ENCODE measurements at places on chromosomes 2 and 18. TPM values are rescaled to one million over a fixed set of nuclear protein-coding genes. Genes with fewer than 3 reads are reported as not detected.

RTP5 gene
- total RNA-seq = not detected

SERPINB11 gene
- total RNA-seq = not detected

ANKRD36C gene
- 10.9 TPM for total RNA-seq

CROCC2 gene
- total RNA-seq = not detected

BOD1L2 gene
- total RNA-seq = not detected

ITPRIPL1 gene
- 1.2 TPM for total RNA-seq

DAPL1 gene
- not detected for total RNA-seq

DPYSL5 gene
- 0.42 TPM for total RNA-seq

FRZB gene
- total RNA-seq = 15.4 TPM

GRCh38 chr2:28172114-28172898 is 220.4 kb upstream of the FOSL2 start:
- H3K27ac ChIP-seq = no peak overlapping the region
- no peaks in the 10 kb centered on the region for H3K4me1 ChIP-seq
- no peaks in the 10 kb centered on the region for H3K27me3 ChIP-seq
- H3K36me3 ChIP-seq = no peaks in the 10 kb centered on the region
- DNase-seq = no peak

GRCh38 chr2:10678225-10678624 is 11.6 kb downstream of the NOL10 start:
- no peaks in the 10 kb centered on the region for H3K4me1 ChIP-seq
- no peak for DNase-seq
- peaks cover 53% of the 10 kb centered on the region for H3K36me3 ChIP-seq
- no peak overlapping the region for H3K27ac ChIP-seq
- no peaks in the 10 kb centered on the region for H3K27me3 ChIP-seq
- no peak overlapping the region for H3K4me3 ChIP-seq

- DNase-seq = no peak
- H3K4me1 ChIP-seq = peaks cover 19% of the 10 kb centered on the region
- no peak overlapping the region for H3K4me3 ChIP-seq
- no peak overlapping the region for H3K27ac ChIP-seq
- H3K27me3 ChIP-seq = peaks cover 69% of the 10 kb centered on the region
Observed at GRCh38 chr2:44959855-44960254, 18.4 kb downstream of the SIX3 start.

DNA sequence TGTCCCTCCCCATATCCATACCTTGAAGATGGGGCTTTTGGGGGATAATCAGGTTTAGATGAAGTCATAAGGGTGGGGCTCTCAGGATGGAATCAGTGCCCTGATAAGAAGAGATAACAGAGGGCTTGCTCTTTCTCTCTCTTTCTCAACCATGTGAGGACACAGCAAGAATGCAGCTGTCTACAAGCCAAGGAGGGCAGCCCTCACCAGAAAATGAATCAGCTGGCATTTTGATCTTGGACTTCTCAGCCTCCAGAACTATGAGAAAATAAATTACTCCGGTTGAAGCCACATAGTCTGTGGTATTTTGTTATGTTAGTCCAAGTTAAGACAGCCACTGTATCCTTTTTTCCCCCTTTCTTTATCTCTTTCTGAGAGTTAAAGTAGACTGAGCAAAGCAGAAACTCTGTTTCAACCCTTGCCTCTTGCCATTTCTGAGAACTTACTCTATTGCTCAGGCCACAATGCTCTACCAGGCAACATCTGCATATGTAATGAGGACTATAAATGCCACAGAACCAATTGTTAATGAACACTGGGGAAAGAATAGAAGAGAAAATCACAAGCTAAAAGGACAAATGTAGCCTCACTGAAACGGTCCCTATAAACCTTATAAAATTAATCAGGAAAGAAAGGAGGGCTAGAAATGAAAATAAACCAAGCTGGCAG is 56.9 kb downstream of the SRBD1 start:
- no peaks in the 10 kb centered on the region for H3K4me1 ChIP-seq
- no peak overlapping the region for H3K4me3 ChIP-seq
- no peak for DNase-seq
- H3K27me3 ChIP-seq = no peaks in the 10 kb centered on the region
- no peaks in the 10 kb centered on the region for H3K36me3 ChIP-seq

- H3K36me3 ChIP-seq = no peaks in the 10 kb centered on the region
- H3K4me3 ChIP-seq = no peak overlapping the region
- H3K27ac ChIP-seq = no peak overlapping the region
- H3K27me3 ChIP-seq = peaks cover 46% of the 10 kb centered on the region
- no peak for DNase-seq
Observed at GRCh38 chr2:218927422-218927821, 32.0 kb upstream of the CDK5R2 start.

DNA sequence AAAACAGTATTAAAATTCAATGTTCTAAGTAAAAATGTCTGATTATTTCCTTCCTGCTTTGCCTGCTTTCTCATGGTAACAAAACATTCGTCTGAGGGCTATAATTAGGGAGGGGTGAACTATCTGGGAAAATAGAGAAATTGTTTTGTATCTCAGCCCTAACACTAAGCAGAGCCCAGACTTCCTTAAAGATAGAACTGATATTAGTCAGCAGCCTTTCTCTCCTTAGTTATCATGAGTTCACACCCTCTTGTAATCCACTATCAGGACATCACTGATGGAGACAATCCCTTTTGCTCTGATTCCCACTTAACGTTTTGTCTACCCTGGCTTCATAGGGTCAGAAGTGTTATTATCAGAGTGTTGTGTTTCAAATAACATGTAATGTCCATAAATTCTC is 701.1 kb upstream of the ZEB2 start:
- no peak for DNase-seq
- H3K36me3 ChIP-seq = no peaks in the 10 kb centered on the region
- no peaks in the 10 kb centered on the region for H3K4me1 ChIP-seq
- no peak overlapping the region for H3K27ac ChIP-seq
- no peaks in the 10 kb centered on the region for H3K27me3 ChIP-seq
- H3K4me3 ChIP-seq = no peak overlapping the region

- H3K4me3 ChIP-seq = no peak overlapping the region
- no peaks in the 10 kb centered on the region for H3K36me3 ChIP-seq
- H3K27me3 ChIP-seq = no peaks in the 10 kb centered on the region
- no peak for DNase-seq
- no peak overlapping the region for H3K27ac ChIP-seq
- H3K4me1 ChIP-seq = peaks cover 72% of the 10 kb centered on the region
Observed at GRCh38 chr2:66559672-66560071, 124.7 kb downstream of the MEIS1 start.

GRCh38 chr18:59569390-59569791 is 127.8 kb downstream of the CCBE1 start:
- no peaks in the 10 kb centered on the region for H3K36me3 ChIP-seq
- DNase-seq = no peak
- H3K27ac ChIP-seq = no peak overlapping the region
- H3K4me3 ChIP-seq = no peak overlapping the region

- DNase-seq = no peak
- no peaks in the 10 kb centered on the region for H3K27me3 ChIP-seq
- H3K4me1 ChIP-seq = peaks cover 100% of the 10 kb centered on the region
- peak overlapping the region; percentile 83 for H3K27ac ChIP-seq
- H3K36me3 ChIP-seq = peaks cover 79% of the 10 kb centered on the region
Observed at GRCh38 chr2:217833439-217833838, 169.4 kb downstream of the TNS1 start.

GRCh38 chr2:236209535-236209934 is 41.3 kb upstream of the GBX2 start:
- DNase-seq = no peak
- peaks cover 66% of the 10 kb centered on the region for H3K27me3 ChIP-seq
- no peak overlapping the region for H3K27ac ChIP-seq
- peaks cover 3% of the 10 kb centered on the region for H3K4me1 ChIP-seq
- H3K36me3 ChIP-seq = no peaks in the 10 kb centered on the region
- no peak overlapping the region for H3K4me3 ChIP-seq

DNA sequence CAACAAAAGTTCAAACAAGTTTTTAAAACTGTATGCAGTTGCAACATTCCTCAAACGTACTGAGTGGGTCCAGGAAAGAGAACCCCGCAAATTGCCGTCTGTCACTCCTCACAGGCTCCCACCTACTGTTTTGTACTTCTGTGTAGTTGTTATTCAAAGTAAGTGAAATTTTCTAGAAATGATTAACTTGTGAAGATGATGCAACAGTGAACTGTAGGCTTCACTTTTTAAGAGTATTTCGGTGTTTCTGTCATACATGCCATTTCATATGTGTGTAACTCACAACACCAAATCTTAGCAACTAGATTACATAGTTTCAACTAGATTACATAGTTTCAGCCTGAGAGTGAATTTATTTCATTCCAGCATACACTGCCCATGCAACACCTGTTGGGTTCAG is 226.0 kb upstream of the TANK start:
- H3K27ac ChIP-seq = no peak overlapping the region
- H3K4me1 ChIP-seq = peaks cover 2% of the 10 kb centered on the region
- H3K36me3 ChIP-seq = no peaks in the 10 kb centered on the region
- DNase-seq = no peak
- no peak overlapping the region for H3K4me3 ChIP-seq

DNA sequence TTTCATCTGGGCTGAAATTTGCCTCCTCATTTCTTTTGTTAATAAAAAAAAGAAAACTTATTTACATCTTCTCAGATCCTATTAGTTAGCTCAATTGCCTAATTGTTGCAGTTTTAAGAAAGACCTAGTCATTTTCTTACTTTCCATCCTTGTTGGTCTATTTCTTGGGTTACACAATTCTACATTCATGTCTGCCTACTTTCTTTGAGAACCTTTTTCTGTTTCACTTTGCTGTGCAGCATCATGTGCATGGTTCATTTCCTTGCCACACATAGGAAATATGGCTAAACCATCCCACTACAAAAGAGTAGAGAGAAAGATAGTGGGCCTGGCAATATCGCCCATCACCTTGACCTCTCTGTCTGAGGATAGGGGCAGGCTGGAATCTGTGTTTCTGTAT is 780.7 kb upstream of the FANCL start:
- no peaks in the 10 kb centered on the region for H3K4me1 ChIP-seq
- no peak overlapping the region for H3K27ac ChIP-seq
- H3K4me3 ChIP-seq = no peak overlapping the region
- DNase-seq = no peak

DNA sequence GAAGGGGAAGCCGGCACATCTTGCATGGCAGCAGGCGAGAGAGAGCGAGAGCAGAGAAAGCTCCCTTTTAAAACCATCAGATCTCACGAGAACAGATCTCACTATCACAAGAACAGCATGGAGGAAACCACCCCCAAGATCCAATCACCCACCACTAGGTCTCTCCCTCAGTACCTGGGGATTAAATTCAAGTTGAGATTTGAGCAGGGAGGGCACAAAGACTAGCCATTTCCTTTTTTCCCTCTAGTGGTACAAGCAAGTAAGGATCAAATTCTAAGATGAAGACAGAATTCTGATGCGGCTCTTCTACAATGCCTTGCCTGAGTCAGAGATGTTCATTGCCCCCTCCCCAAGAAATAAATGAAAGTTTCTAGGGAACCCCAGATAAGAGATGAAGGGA is 45.6 kb upstream of the ANKRD44 start:
- no peaks in the 10 kb centered on the region for H3K36me3 ChIP-seq
- no peaks in the 10 kb centered on the region for H3K4me1 ChIP-seq

GRCh38 chr2:39304200-39304599 is 60.4 kb upstream of the CDKL4 start:
- no peak for DNase-seq
- no peak overlapping the region for H3K27ac ChIP-seq
- peaks cover 19% of the 10 kb centered on the region for H3K36me3 ChIP-seq
- H3K4me1 ChIP-seq = no peaks in the 10 kb centered on the region

DNA sequence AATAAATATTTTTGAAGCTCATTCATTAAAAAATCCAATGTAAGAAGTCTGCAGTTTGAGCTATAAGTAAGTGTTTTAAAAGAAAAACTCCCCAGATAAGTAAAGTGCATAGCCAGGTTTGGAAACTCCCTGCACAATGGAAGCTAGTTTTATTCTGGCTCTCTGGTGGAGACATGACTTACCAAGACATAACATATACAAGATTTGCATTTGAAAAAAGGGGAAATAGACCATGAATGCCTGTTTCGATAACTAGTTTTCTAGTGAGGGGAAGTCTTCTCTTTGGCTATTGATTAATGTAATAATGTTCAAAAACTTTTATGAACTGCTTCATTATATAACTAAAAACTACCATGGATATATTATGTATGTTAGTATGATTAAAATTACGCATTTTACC is 435.2 kb downstream of the ARHGAP15 start:
- no peaks in the 10 kb centered on the region for H3K36me3 ChIP-seq
- H3K27ac ChIP-seq = no peak overlapping the region
- no peak overlapping the region for H3K4me3 ChIP-seq
- DNase-seq = no peak
- H3K4me1 ChIP-seq = peaks cover under 1% of the 10 kb centered on the region
- H3K27me3 ChIP-seq = no peaks in the 10 kb centered on the region

DNA sequence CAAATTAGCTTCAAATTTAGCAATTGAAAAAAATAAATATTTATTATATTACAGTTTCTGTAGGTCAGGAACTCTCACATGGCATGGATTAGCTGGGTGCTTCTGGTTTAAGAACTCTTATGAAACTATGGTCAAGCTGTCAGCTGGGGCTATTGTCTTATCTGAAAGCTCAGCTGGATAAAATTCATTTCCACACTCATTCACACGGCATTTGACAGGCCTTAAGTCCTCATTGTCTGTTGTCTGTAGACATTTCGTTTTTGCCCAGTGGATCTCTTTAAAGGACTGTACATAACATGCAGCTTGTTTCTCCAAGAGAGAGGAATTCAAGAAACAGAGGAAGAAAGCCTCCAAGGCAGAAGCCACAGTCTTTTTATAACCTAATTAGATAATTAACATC is 1556.8 kb upstream of the SLC39A10 start:
- H3K27ac ChIP-seq = no peak overlapping the region
- H3K4me3 ChIP-seq = no peak overlapping the region
- H3K4me1 ChIP-seq = no peaks in the 10 kb centered on the region
- no peaks in the 10 kb centered on the region for H3K36me3 ChIP-seq
- no peak for DNase-seq

- H3K27me3 ChIP-seq = peaks cover 2% of the 10 kb centered on the region
- no peak for DNase-seq
Observed at GRCh38 chr2:118056165-118056534, 32.1 kb upstream of the INSIG2 start.

Data from esophagus muscularis mucosa (tissue), 4 donors.